ENCODE measurements at places on chromosomes 7 and 10.
A peak's percentile ranks its signal among the peaks of the same experiment; 100 is the strongest.

- peak; percentile 45 for DNase-seq
Observed at GRCh38 chr10:69807122-69807521, 5.4 kb downstream of the COL13A1 start.

DNA sequence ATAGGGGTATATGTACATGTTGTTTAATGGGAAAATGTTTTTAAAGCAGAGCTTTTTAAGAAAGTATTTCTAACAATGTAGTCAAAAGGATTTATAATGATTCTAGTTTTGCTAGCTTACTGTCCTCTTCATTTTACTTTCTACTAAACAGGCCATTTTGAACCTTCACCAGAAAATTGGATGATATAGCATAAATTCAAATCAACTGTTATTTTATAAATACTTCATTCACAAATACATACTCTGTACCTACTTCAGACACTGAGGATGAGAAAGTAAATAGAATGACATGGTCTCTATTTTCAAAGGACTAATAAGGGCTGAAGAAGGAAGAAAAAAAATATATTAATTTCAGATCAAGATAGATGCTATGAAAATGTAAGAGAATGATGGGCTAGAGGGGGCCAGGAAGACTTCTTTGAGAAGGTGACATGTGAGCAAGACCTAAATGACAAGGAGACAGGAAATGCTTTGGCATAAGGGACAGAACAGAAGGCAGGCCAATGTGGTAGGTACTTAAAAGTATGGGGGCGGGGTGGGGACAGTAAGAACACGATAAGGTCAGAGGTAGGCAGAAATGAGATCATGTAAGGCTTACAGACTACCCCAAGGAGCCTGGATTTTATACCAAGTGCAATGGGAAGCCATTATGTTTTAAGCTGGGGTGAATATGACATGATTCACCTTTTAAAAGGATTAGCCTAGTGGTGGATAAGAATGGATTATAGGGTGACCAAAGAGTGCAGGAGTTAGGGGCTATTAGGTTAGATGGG, 5.2 kb downstream of the NAMPT start:
- DNase-seq = peak; percentile 51

GRCh38 chr10:121713486-121713885, 115.2 kb upstream of the FGFR2 start:
- DNase-seq = no peak

GRCh38 chr7:16735020-16735419, 18.5 kb upstream of the TSPAN13 start:
- DNase-seq = no peak

GRCh38 chr7:159042581-159043101, 102.0 kb downstream of the VIPR2 start:
- DNase-seq = no peak

GRCh38 chr7:47038621-47039020, 543.3 kb downstream of the TNS3 start:
- no peak for DNase-seq

- DNase-seq = peak; percentile 92
Observed at GRCh38 chr7:4713183-4713784, 31.2 kb downstream of the FOXK1 start.

- DNase-seq = no peak
Observed at GRCh38 chr10:51103554-51104217, 29.4 kb downstream of the PRKG1 start.

DNA sequence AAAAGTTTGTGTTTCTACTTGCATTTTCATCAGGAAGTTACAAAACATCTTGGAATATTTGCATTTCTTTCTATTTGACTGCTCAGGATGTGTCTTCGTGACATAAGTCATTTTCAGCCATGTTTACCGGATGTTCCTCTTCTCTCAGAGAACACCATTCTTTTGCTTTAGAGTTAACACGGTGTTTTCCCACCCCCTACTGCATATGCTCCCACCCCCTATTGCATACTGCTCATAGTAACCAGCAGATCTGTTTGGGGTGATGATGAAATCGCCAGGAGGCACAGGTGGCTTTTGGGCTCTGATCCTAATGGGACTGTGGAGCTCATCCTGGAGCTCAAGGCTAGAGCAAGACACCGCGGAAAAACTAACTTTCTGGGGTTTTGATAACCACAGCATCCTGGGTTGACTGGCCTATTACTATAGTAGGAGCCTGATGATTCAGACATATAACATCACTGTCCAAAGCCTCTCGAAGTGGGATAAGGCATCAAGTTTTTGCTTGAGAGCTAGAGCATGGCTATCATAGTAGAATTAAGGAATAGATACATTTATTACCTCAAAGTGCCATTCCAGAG, 65.1 kb upstream of the BET1 start:
- DNase-seq = peak; percentile 46

DNA sequence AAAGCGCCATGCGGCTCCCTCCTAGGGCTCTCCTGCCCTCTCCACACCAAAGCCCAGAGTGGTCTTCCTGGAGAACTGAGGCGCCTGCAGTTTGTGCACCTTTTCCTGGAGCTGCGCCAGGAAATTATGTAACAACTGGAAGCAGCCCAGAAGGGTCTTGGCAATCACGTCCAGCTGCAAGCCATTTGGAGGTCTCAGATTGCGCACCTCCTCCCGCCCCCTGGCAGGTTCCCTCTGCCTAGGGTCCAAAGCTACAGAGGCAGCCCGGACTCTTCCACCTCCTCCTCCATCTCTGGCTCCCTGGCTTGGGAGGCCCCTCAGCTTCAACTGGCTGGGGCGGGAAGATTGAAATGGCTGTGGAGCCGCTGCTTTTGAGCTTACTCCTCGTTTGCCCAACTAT, 34.0 kb upstream of the SFTPD start:
- DNase-seq = no peak

DNA sequence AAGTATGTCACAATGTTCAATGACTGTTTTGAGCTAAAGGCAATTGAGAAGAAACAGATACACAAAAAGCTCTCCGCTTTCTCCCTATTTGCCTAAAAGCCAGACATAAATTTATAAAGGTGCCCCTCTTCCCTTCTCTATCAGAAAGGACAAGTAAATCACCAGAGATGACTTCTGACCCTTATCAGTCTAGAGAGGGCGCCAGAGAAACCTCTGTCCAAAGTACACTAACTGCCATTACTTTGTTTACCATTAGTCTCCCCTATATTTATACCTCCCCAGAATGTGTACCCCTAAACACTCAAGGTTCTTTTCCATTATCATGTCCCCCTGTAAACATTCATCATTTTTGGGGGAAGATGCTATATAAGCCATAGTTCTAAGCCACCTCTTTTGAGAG, 49.3 kb downstream of the TPK1 start:
- DNase-seq = no peak

DNA sequence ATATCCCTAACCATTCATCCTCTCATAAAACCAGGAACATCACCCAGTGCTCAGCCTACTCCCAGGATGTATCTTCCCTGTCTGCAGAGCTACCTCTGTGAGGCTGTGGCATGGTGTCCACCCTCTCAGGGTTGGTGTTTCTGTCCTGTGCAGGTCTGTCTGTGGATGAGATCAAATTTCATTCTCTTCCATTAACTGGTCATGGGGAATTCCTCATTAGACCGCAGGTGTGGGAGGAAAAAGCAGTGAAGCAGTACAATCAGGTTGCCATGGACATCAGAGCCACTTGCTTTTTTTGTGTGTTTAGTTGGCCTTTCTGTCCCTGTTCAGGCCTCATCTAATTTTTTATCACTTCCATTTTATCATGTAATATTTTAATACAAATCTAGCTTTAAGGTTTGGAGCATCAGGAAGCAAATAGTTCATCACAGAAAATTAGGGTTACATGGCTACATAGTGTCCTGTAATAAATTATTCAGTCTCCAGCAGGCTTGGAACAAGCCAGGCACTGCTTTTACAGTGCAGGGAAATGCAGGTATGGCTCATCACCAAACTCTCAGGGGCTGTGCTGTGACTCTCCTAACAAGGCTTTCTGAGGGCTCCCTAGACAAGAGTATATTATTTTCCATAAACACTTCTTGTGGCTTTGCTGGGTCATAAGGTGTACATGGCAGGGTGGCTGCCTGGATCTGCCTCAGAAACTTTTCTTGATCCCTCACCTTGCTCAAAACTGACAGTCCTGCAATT, 594.9 kb upstream of the IGFBP3 start:
- DNase-seq = no peak

GRCh38 chr10:15067154-15067553, 21.4 kb downstream of the ACBD7 start:
- no peak for DNase-seq

- DNase-seq = peak; percentile 84
Observed at GRCh38 chr10:98460837-98461499, 14.2 kb upstream of the HPS1 start.

- no peak for DNase-seq
Observed at GRCh38 chr7:151488096-151488495, 31.6 kb downstream of the RHEB start.

DNA sequence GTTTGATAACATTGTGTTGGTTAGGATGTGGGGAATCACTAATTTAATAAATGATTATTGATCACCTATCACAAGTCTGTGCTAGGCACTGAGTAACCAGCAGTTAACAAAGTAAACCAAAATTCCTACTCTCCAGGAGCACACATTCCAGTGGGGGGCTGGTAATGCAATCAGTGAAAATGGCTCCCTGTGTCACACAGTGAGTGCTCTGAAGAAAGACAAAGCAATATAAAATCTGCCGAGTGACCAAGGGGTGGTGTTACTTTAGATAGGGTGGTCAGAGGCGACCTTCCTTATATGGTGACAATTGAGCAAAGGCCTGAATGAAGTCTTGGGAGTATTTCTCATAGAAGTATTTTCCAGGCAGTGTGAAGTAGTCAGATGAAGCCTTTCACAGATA, 13.6 kb upstream of the SMC3 start:
- no peak for DNase-seq

DNA sequence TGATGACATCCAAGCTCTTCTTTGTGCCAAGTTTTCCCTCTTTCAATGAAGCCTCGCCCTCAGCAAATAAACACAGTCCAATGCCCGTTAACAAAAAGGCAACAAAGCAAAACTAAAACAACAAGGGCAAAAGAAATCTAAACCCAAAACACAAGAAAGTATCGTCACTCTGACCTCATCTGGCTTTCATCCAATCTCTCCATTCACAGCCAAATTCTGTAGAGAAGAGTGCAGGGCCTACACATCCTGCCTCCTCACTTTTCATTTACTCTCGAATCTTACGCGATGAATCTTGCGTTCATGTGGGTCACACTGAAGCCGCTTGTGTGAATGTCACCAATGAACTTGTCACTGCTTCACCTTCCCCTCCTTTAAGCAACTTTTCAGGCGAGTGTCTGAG, 15.9 kb upstream of the AKR1E2 start:
- no peak for DNase-seq

GRCh38 chr7:3041986-3042675, 1.5 kb downstream of the CARD11 start:
- DNase-seq = no peak

DNA sequence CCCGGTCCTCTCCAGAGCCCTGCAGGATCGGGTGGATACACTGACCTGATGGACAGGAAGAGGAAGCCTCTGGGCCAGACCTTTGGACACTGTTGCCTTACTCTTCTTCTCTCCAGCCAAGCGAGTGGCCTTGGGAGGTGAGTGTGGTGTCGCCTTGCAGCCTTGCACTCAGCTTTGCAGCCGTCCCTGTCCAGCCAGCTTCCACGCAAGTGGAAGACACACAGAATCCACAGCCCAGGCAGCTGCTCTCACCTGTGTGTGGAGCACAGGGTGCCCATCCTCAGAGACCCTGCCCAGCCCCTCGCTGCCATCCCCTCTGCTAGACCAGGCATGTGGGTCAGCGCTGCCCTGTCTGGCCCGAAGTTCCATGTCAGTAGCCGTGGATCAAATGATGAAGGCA, 239.1 kb downstream of the EBF3 start:
- no peak for DNase-seq

GRCh38 chr7:80146545-80147182, 12.0 kb downstream of the GNAI1 start:
- DNase-seq = no peak

- no peak for DNase-seq
Observed at GRCh38 chr7:158707610-158708009, 3.0 kb upstream of the NCAPG2 start.

DNA sequence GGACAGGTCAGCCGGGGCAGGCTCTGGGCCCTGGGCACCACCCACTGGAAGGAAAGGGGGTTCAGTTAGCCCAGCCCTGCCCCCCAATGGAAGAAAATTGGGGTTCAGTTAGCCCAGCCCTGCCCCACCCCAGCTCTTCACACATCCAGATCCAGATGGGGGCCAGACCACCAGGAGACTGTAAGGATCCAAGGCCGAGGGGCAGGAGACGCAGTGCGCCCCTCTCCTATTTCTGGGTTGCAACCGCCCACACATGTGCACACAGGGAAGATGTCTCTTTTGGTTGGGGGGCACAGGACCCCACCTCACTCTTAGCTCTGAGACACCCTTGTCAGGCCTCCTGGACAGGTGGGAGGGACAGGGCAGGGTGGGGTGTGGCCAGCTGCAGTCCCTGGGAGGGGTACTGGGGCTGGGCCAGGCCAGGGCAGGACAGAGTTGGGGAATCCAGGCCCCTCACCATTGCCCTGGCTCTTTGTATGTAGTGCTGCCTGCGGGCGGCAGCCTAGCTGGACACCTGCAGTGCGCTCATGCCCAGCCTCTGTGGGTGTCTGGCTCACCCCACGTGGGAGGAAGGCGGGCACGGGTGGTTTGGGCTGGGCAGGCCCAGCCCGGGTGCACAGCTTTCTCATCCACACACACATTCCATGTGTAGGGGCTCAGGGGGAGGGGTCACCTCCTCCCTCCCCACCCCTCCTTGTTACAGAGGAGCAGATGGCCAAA, 141.2 kb downstream of the LHPP start:
- no peak for DNase-seq

GRCh38 chr7:141585592-141586510, 34.6 kb downstream of the AGK start:
- peak; percentile 27 for DNase-seq

DNA sequence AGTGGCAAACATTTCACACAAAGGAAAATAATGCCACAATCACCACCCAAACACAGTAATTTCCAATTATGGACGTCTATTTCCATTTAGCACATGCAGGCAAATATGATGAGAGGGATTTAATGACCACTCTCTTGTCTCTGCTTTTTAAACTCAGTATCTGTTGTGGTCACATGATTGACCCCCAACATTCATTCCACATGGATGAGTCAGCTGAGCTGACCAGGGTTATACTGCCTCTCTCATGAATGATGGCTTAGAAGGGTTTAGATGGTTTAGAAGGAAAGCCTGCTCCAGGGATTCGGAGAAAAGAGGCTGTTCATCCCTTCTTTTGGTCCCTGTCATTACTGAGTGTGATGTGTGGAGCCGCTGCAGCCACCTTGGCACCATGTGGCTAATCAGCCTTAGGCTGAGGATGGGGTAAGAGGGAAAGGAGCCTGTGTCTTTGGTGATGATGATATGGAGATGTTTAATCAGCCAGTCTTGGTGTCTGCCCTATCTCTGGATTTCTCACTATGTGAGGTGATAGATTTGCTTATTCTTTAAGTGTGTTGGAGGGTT, 38.2 kb upstream of the JAKMIP3 start:
- no peak for DNase-seq
